ENCODE measurements at places on chromosomes 2 and 18. TPM values are rescaled to one million over a fixed set of nuclear protein-coding genes. Genes with fewer than 3 reads are reported as not detected.
A peak's percentile ranks its signal among the peaks of the same experiment; 100 is the strongest.

ALPI gene
- not detected for polyA plus RNA-seq

- DNase-seq = no peak
Observed at GRCh38 chr2:219987830-219988229, 360.4 kb downstream of the SLC4A3 start.

L3MBTL4 gene
- polyA plus RNA-seq = 4.5 TPM

GRCh38 chr18:71958605-71959004, 585.5 kb downstream of the CBLN2 start:
- DNase-seq = no peak

GRCh38 chr2:38386377-38386776, 9.3 kb upstream of the ATL2 start:
- DNase-seq = no peak

DNA sequence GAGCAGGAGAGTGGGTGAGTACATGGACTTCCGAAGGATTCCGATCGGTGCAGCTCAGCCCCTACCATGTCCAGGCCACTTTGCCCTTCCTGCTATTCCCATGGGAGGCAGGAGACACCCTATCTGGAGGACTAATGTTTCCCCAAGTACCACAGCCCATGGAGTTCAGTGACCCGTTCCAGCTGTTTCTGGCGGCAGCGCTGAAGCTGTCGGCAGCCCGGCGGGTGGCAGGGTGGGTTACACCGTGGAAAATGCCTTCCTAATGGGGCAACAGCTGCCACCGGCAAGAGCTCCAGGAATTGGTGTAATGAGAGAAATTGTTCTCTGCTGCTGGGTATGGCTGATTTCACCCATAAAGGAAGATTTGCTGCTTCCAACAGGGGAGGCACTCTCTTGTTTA, 98.3 kb downstream of the MYCN start:
- peak; percentile 66 for DNase-seq

GRCh38 chr2:120343433-120344105, 2.4 kb upstream of the INHBB start:
- peak; percentile 88 for DNase-seq

GRCh38 chr2:47405757-47406156, 2.8 kb downstream of the MSH2 start:
- no peak for DNase-seq

- no peak for DNase-seq
Observed at GRCh38 chr2:8300905-8301304, 381.0 kb upstream of the ID2 start.

GRCh38 chr2:105294046-105294445, 35.5 kb downstream of the TGFBRAP1 start:
- no peak for DNase-seq

- DNase-seq = no peak
Observed at GRCh38 chr18:48032876-48033789, 102.7 kb upstream of the SMAD2 start.

DNA sequence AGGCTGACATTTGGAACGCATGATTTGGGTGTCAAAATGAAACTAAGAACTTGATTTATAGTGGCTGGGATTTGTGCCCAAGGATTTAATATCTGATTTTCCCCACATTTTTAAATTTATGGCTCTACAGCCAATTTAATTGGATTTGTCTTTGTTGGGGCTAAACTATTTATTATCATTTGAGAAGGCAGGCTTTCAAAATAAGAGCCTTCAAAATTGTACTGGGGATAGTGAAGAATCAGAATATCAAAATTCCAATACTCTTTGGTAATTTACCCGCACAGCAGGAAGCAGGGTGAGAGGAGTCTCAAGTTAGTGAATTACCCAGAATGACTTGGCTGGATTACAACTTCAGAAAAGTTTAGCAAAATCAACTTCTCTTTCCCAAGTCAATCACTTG, 278.1 kb downstream of the LRATD1 start:
- DNase-seq = no peak

ANKRD62 gene
- polyA plus RNA-seq = not detected

MC5R gene
- polyA plus RNA-seq = not detected

CABYR gene
- 4.8 TPM for polyA plus RNA-seq

Data from brain (organoid and tissue), 16 donors.